Activated naive CD4-positive, alpha-beta T cell treated with anti-CD3 and anti-CD28 coated beads, Interleukin-2, amount 10 ng/mL, durations not matched to agents 7 days and 5 days (primary cell): ENCODE measurements at places on chromosomes 5 and 9.
A peak's percentile ranks its signal among the peaks of the same experiment; 100 is the strongest.

DNA sequence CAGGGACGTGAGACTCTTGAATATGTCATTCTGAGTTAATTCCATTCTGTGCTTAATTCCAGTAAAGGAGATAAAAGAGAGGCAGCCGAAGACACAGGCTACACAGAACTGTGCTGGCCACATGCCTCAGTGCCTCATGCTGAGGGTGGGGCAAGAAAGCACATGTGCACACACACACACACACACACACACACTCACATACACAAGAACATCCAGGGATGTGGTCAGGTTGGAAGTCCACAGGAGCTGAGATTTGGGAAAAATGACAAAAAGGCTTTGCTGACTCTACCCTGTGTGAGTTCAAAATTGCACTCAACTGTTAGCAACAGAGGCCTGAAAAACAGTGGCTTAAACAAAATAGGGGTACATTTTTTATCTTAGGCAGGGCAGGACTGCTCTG lies 40.5 kb downstream of the ALG2 start:
- H3K27ac ChIP-seq, result no peak overlapping the region
- no peaks in the 10 kb centered on the region for H3K36me3 ChIP-seq
- peaks cover 8% of the 10 kb centered on the region for H3K27me3 ChIP-seq
- no peak overlapping the region for H3K4me3 ChIP-seq

GRCh38 chr5:120073722-120074121 lies 390.4 kb upstream of the PRR16 start:
- no peak overlapping the region for H3K27ac ChIP-seq
- no peak overlapping the region for H3K4me3 ChIP-seq
- no peaks in the 10 kb centered on the region for H3K27me3 ChIP-seq
- H3K36me3 ChIP-seq, result no peaks in the 10 kb centered on the region
- DNase-seq, result no peak
- H3K4me1 ChIP-seq, result no peaks in the 10 kb centered on the region

DNA sequence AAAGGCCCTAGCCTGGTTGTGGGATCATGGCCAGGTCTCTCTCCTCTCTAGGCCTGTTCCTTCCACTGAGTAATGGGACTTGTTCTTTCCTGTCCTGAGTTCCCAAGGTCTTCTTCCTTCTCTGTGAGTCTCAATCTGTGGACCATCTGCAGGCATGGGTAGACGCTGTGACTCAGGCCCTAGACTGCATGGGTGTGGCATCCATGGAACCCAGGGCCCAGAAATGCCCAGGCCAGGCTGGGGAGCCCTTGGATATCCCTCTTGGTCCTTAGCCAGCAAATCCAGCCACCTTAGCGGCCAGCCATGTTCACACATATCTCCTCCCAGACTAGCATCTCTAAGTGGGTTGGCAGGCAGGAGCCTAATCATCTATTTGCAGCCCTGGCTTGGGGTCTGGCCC lies 2.3 kb upstream of the ACSL6 start:
- H3K36me3 ChIP-seq, result no peaks in the 10 kb centered on the region
- no peak overlapping the region for H3K4me3 ChIP-seq
- no peak for DNase-seq
- H3K27ac ChIP-seq, result no peak overlapping the region

- H3K4me1 ChIP-seq, result peaks cover 8% of the 10 kb centered on the region
- no peak for DNase-seq
- H3K4me3 ChIP-seq, result no peak overlapping the region
- no peak overlapping the region for H3K27ac ChIP-seq
- H3K27me3 ChIP-seq, result no peaks in the 10 kb centered on the region
- no peaks in the 10 kb centered on the region for H3K36me3 ChIP-seq
These were observed 35.2 kb upstream of the CDC42SE2 start for GRCh38 chr5:131228646-131229045.

DNA sequence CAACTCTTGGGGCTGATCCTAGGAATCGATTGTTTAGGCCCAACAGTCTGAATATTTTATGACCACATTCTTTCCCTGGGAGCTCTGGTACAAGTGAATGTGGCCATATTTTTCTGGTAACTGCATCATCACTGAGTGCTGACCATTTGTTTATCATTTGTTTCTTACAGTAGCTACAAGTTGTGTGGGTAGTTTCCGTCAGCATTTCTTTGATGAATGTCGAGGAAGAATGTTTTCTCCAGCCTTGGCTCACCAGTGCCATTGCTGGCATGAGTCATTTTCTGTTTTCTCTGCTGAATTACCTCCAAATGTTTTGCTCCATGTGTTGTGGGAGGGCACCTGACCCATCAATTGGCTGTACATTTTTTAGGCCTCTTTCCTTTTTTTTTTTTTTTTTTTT lies 14.1 kb upstream of the CARD19 start:
- peak overlapping the region; percentile 97 for H3K27ac ChIP-seq
- no peak overlapping the region for H3K4me3 ChIP-seq
- H3K27me3 ChIP-seq, result no peaks in the 10 kb centered on the region
- H3K4me1 ChIP-seq, result peaks cover 48% of the 10 kb centered on the region
- peaks cover 65% of the 10 kb centered on the region for H3K36me3 ChIP-seq
- no peak for DNase-seq

DNA sequence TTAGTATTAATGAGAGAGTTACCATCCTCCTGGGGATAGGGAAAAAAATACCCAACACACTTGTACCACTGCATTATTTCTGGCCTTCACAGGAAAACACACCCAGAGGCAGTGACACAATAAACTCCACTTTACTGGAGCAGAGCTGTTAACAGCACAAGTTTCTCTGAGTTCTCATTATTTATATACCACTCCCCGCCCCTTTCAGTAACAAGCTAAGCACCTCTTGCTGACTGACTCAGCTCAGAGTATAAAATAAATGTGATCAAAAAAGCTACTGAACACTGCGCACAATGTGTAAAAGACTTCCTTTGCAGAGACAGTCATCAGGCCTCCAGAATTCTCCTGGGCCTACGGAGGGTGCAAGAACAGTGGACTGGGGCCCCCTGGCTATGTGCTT lies 21.6 kb downstream of the KLF9 start:
- H3K36me3 ChIP-seq, result peaks cover 5% of the 10 kb centered on the region
- DNase-seq, result no peak
- H3K27me3 ChIP-seq, result no peaks in the 10 kb centered on the region
- peaks cover 63% of the 10 kb centered on the region for H3K4me1 ChIP-seq

DNA sequence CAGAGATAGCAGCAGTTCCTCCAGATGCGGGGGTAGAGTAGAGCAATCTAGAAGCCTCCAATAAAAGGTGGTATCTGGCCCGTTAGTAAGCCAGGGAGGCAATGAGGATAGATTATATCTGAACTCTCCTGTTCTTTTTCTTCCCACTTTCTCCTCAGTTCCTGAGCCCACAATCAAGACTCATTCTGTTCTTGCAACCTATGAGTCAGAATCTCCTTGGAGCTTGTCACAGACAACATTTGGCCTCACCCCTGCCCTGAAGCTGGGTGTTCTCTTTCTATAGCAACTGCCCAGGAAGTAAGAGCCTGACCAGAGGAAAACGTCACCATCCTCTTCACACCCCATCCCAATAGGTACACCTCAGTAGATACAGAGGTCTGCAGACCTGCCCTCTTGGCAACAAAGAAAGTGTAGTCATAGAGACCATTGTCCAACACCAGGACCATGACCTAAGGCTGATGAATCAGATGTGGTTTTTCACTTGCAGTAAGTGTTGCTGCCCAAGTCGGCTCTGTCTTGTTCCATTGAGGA lies 76.3 kb upstream of the PCA3 start:
- no peaks in the 10 kb centered on the region for H3K36me3 ChIP-seq
- no peak overlapping the region for H3K27ac ChIP-seq
- no peak for DNase-seq
- peaks cover 7% of the 10 kb centered on the region for H3K4me1 ChIP-seq
- no peak overlapping the region for H3K4me3 ChIP-seq

GRCh38 chr9:86545090-86545489 lies 190.9 kb upstream of the TUT7 start:
- H3K36me3 ChIP-seq, result no peaks in the 10 kb centered on the region
- no peak for DNase-seq
- no peak overlapping the region for H3K4me3 ChIP-seq
- no peak overlapping the region for H3K27ac ChIP-seq

- peaks cover 8% of the 10 kb centered on the region for H3K36me3 ChIP-seq
- H3K4me3 ChIP-seq, result peak overlapping the region; percentile 6
- no peak for DNase-seq
- H3K4me1 ChIP-seq, result peaks cover 97% of the 10 kb centered on the region
- no peaks in the 10 kb centered on the region for H3K27me3 ChIP-seq
- peak overlapping the region; percentile 86 for H3K27ac ChIP-seq
These were observed 30.1 kb upstream of the IL7R start for GRCh38 chr5:35826554-35826953.

DNA sequence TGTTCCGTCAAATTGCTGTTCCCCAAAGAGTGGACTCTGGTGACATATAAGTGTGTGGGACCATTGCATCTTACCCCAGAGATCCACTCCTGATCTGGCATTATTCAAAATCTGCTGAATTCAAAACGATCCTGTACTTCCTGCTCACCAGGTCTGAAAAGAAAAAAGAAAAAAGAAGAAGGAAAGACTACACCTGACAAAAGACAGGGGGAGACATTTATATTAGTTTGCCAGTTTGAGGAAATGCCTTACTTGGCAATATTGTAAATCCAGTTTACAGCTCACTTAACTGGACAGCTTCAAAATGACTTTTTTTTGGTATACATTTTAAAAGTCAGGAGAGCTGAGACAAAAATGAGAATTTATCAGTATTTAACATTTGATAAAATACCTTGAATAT lies 15.0 kb upstream of the GRHPR start:
- H3K27ac ChIP-seq, result no peak overlapping the region
- H3K36me3 ChIP-seq, result no peaks in the 10 kb centered on the region
- DNase-seq, result no peak
- peaks cover 4% of the 10 kb centered on the region for H3K27me3 ChIP-seq
- peaks cover 7% of the 10 kb centered on the region for H3K4me1 ChIP-seq

- no peak for DNase-seq
- no peaks in the 10 kb centered on the region for H3K36me3 ChIP-seq
- no peaks in the 10 kb centered on the region for H3K27me3 ChIP-seq
- no peaks in the 10 kb centered on the region for H3K4me1 ChIP-seq
- H3K27ac ChIP-seq, result no peak overlapping the region
These were observed 241.5 kb upstream of the CLINT1 start for GRCh38 chr5:158100373-158100888.

DNA sequence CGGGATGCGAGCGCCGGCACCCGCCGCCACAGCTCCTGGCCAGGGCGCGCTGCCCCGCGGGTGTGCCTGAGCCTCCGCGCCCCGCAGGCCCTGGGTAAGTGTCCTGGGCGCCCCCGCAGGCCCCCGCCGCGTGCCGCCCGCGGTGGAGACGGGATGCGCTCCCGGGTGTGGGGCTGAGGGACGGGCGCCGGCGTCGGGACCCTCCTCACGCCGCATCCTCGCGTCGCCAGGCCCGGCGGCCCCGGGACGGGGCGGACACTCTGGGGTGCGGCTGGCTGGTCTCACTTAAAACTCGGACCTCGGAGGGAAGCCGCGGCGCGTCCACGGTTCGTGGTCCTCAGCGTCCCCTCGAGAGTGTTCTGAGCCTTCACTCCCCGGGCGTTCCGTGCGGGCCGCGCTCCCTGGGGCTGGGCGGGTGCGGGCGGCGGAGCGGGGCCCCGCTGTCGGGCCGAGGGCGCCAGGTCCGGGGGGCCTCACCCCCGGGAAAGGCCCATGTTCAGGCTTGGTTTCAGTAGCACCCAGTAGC lies 275 bp downstream of the AHRR start:
- H3K27me3 ChIP-seq, result peaks cover 60% of the 10 kb centered on the region
- H3K27ac ChIP-seq, result no peak overlapping the region
- DNase-seq, result no peak
- peaks cover 12% of the 10 kb centered on the region for H3K36me3 ChIP-seq
- H3K4me1 ChIP-seq, result peaks cover 25% of the 10 kb centered on the region
- peak overlapping the region; percentile 67 for H3K4me3 ChIP-seq

DNA sequence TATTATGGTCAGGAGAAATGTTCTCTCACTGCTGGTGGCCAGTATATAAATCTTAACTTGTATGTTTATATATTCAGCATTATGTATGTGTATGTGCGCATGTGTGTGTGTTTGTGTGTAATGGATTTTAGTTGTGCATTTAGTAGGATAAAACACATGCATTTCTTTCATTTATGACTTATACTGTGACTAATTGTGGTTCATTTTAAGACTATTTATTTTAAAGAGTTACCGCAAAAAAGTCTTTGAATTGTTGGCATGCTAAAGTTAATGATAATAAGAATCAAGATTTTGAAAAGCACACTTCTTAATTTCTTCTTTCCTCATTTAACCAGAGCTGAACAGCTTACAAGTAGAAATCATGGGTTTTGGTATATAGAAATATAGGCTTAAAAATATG lies 60.9 kb downstream of the RAI14 start:
- peaks cover 3% of the 10 kb centered on the region for H3K27me3 ChIP-seq
- no peak for DNase-seq
- no peaks in the 10 kb centered on the region for H3K4me1 ChIP-seq
- H3K36me3 ChIP-seq, result no peaks in the 10 kb centered on the region

DNA sequence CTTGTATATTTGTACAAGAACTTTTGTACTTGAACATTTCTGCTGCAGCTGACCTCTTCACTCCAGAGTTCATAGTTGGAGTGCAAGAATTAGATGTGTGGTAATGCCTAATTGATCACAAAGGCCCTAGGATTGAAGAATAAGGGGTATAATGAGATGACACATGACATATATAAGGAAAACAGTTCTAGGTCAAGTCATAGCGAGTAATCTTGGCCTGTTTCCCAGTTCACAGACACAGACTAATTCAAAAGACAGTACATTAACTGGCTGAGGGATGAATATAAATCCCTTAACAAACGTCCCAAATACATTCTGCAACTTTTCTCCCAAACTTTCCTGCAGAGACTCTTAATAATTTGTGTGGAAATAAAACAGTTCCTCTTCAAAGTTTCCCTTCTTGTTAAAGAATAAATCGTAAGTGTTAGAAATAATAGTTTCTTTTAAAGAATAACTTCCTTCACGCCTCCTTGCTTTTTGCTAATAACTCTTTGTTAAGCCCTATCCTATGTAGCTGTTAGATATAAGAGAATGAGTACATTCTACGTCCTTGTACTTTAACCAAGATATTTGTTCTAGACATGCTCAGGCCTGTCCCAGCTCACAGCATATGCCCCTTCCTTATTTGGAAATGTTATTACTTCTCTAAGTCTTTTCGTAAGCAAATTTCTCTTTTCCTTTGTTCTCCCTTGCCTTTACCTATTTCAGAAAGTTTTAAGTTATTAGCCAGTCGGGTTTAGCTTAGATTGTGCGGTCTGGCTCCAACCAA lies 556.4 kb upstream of the CTNND2 start:
- no peak overlapping the region for H3K27ac ChIP-seq
- H3K27me3 ChIP-seq, result no peaks in the 10 kb centered on the region
- H3K4me3 ChIP-seq, result no peak overlapping the region

- DNase-seq, result no peak
- H3K4me1 ChIP-seq, result no peaks in the 10 kb centered on the region
- H3K27me3 ChIP-seq, result no peaks in the 10 kb centered on the region
- H3K36me3 ChIP-seq, result no peaks in the 10 kb centered on the region
- no peak overlapping the region for H3K27ac ChIP-seq
These were observed 124.1 kb upstream of the ACO1 start for GRCh38 chr9:32260151-32260862.

DNA sequence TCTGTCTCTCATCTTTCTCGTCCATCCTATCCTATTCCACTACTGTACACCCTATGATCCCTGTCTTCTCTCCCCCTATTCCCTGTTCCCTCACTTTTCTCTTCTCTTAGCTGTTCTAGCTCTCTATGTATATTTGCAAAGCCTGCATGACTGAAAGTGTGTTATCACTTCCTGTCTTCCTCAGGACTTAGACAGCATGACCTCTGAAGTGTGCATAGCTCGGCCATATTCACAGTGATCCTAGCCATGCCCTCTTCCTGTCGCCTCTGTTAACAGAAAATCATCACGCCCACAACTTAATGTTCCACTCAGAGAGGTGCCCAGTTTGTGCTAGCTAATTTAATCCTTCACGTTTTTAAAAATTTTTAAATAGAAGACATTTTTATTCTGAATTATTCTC lies 35.8 kb upstream of the CDH6 start:
- H3K36me3 ChIP-seq, result no peaks in the 10 kb centered on the region
- H3K4me1 ChIP-seq, result no peaks in the 10 kb centered on the region
- no peak for DNase-seq
- H3K27ac ChIP-seq, result no peak overlapping the region
- no peak overlapping the region for H3K4me3 ChIP-seq
